ENCODE measurements at places on chromosomes 3 and 15.

- no peak for DNase-seq
Measured at GRCh38 chr3:43155464-43156121, 49.7 kb upstream of the POMGNT2 start.

DNA sequence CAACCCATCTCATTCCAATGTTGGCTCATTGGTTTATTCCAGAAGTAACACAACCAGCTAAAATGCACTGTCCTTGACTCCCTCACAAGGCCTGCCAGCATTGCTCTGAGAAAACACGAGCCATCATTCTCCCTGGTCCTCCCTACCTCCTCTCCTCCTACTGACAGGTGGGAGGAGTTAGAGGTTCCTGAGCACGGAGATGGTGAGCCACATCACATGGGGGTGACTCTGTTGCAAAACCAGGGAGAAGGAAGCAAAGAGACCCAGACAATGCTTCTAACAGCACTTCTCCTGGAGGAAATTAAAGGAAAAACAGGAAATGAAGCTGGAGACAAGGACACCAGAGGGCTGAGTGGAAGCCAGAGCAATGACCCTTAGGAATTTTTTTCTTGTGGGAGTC, 667.4 kb downstream of the NTRK3 start:
- no peak for DNase-seq

DNA sequence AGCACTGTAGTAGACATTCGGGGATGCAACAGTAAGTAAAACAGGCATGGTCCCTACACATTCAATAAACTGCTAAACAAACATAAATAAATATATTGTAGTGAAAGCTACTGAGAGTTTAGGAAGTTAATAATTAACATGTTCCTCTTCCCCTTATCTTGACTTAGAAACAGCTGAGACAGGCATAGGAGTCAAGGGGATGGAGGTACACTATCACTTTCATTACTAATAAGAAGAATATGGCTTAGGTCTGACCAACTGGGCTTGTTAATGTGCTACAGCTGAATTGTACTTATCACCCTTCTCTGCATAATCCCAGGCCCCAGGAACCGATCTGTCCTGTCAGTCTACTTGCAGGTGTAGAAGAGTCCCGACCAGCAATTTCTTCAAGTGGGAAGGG, 116.3 kb upstream of the DAZL start:
- no peak for DNase-seq

- no peak for DNase-seq
Measured at GRCh38 chr3:6867269-6867668, 6.4 kb downstream of the GRM7 start.

DNA sequence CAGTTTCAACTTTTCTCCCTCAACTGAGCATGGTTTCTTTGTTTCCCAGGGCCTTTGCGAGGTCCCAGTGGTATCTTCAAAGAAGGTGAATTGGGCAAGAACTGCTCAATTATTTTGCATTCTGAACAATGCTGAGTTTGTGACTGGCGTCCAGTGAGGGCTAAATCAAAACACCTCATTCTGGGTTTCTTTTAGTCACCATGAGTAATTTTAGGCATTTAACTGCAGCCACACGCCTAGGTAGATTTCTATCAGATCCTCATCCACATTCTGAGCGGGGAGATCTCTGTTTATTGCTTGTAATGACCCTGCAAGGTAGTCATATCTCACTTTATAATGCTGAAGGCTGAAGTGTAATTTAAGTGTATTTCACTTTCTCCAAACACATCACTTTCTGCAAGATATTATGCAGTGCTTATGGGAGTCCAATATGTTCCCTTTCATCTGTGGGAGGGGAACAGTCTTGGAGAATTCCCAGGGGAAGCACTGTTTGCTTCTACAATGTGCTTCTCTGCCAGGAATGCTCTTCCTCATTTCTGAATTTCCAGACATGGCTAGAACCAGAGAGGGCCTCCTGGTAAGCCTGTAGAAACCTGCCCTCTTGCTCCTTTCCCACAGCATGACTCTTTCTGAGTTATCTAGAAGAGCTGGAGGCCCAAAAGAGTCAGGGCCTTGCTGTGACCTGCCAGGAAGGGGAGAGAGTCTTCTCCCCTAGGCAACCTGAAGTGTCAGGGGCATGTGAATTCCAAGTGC, 91.7 kb downstream of the FRMD4B start:
- peak; percentile 58 for DNase-seq

DNA sequence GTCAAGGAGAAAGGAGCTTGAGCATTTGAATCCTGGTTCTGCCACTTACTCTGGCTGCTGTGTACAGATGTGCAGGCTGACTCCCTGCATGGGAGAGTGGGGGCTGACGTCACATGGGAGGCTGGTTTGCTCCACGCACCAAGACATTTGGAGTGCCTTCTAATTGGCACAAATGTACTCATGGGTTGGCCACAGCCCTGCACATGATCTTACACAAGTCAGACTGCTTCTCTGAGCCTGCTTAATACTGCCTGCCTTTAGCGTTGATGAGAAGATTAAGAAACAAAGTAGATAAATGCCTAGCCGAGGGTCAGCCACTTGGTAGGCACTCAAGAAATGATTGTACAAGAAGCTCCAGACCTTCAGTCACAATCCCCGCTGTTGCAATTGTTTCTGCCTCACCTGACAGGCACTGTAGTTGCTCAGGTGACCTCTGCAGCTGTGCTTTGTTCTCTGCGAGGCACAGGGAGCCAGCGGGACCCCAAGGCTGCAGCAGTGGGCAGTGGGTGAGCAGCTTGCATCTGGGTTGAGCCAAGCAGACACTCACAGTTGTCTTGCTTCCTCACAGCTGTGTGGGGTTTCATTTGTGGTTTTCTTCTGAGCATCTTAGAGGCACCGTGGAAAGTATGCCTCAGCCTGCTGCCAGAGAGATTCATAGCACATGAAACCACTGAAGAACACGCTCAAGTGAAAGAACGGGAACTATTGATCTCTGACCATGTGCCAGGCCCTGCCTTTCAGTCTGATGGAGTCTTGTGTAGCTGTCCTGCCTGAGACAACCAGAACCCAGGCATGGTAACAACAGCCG, 33.1 kb downstream of the GRK7 start:
- no peak for DNase-seq

DNA sequence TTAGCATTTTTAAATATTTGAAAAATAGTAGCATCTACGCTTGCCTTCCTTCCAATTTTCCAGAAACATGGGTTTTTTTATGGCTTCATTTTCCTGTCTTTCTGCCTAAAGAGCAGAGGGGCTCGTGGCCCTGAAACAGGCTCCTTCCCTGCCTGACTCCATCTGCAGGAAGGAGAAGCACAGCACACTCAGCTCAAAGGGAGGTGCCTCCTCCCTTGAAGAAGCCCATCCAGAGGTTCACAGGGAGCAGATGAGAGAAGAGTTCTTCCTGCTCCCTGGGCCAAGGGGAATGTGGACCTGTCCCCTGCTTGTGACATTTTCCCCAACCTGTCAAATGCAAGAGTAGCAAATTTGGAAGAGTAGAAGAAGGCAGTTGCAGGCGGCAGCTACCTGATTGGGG, 55.8 kb downstream of the BBX start:
- no peak for DNase-seq

DNA sequence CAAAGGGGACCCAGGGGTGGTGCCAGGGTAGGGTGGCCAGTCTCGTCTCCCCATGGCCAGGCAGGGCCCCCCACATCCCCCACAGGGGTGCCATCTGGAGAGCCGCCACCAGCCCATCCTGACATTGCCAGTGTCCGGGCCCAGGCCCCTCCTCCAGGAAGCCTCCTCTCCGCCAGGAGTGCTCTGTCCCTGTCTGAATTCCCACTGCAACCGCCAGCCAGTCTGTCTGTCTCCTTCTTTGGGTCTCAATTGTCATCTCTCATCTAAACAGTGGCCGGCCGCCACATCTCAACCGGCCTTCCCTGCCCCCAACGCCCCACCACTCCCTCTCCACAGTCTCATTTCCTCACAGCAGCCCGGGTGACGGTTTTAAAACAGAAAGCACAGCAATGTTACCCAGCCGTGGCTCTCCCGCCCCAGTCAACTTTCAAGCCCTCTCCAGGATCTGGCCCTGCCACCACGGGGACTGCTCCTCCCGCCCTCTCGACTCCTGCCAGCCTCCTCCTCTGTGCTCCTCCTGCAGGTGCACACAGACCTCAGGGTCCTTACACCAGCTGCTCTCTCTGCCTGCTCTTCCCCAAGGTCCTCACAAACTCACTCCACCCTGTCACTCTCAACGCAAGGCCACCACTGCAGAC, 57.0 kb downstream of the IQSEC1 start:
- DNase-seq, result no peak

GRCh38 chr3:34183114-34183513, 384.7 kb downstream of the PDCD6IP start:
- no peak for DNase-seq

DNA sequence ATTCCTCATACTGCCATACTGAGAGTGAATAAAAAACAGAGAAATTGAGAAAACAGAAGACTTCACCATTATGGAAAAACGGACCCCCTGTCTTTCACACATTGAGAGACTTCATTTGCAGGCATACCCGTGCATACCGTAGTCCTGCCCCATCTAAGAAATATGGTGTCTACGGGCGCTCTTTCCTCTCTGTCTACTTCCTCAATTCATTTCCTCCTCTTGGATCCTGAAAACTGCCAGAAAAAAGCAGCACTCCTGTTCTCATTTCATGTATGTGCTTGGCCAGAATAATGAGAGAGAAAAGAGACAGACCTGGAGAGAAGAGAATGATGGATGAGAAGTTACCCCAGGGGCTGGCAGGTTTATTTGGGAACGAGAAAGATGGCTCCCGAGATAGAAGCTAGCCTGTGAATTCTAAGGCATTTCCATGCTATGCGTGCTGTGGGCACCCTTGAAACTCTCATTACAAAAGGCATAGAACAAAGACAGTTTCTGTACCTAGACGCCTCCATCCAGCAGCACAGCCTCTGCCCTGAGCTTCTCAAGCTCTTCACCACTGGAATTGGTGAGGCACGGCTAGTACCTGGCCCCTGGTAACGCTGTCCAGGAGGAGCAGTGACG, 62.5 kb upstream of the EPHB3 start:
- no peak for DNase-seq

GRCh38 chr3:38101811-38102443, 35.0 kb downstream of the ACAA1 start:
- DNase-seq, result no peak

DNA sequence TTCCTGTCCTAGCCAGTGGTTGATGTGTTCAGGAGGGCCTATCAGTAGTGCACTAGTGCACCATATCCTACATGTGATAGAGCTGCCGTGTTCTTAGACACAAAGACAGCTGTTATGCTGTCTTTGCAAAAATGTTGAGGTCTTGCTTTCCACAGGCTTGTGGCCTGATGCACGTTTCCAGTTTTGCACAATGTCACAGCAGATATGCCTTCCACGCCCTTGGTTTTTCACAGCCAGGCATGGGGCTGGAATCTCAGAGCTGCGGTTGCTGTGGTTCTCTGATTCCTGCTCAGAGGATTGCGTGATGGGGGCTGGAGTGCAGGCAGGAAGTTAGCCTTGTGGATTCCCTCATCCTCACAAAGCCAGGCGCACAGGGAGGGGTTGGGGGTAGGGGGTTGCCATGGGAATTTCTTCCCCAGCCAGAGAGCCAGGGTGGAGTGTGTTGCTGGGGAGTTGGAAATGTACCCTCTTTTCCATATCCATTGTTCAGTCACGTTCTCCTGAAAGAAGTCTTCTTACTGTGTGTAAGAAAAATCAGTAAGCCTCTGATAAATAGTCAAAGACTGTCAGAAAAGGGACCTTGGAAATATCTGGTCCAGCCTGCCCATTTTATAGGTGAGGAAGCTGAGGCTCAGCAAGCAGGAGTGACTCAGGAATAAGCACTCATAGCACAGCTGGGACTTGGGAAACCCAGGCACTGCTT, 79.4 kb downstream of the SMAD3 start:
- no peak for DNase-seq

- DNase-seq, result no peak
Measured at GRCh38 chr3:184073621-184074020, 20.8 kb downstream of the HTR3C start.

GRCh38 chr3:157859541-157859940, 246.7 kb downstream of the SHOX2 start:
- no peak for DNase-seq

GRCh38 chr3:164375538-164375937, 702.8 kb downstream of the SI start:
- DNase-seq, result no peak

- DNase-seq, result no peak
Measured at GRCh38 chr3:114624571-114625181, 330.8 kb downstream of the TIGIT start.

- DNase-seq, result no peak
Measured at GRCh38 chr3:27729748-27730611, 7.9 kb upstream of the EOMES start.

DNA sequence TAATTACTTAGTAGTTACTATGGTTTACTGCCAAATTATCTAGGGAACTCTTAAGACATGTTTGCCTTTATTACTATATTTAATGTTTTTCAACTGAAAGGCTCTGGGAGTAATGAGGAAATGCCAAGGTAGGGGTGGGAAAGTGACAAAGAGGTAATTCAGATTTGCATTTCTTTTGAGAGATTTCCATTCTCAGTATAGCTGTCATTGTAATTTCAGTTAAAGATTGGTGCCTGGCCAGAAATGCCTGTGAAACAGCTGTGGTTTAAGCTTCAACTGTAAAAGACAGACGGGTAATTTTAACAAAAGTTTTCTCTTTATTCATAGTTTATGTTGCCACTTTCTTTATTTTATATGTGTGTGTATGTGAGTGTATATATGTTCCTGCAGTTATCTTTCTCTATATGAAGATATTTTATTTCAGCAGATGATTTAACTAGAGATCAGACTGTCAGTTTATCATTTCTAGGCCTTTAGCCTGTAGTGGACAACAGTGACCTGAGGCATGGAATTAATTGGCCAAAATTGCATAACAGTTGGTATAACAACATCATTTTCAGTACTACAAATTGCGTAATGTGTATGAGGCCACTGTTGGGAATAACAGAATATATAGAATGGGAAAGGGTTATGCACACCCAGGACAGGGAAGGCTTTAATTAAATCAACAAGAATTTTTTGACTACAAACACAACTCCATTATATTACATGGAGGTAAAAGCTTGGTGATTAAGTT, 119.0 kb downstream of the BBX start:
- DNase-seq, result no peak

DNA sequence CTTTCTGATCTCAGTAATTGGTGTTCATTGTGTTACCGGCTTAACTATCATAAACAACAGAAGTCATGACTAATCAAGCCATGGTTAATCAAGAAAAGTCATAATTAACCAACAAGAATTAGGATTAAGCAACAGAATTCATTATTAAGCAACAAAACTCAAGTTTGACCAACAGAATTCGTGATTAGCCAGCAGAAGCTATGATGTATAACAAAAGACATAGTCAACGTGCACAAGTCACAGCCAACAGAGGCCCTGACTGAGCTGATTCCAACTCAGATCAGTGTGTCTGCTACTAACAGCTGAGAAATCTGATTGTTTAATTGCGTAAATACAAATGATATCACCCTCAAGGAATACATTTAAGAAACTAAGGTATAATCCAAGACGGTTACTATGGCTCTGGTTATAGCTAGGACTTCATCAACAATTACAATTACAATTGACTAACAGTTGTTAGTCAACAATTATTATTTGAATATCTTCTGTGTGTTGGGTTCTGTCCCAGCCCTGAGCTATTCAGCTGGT, 67.7 kb downstream of the RARB start:
- no peak for DNase-seq

GRCh38 chr15:48644827-48645557, 517 bp downstream of the FBN1 start:
- DNase-seq, result peak; percentile 62

- peak; percentile 76 for DNase-seq
Measured at GRCh38 chr15:40333922-40334492, 6.7 kb downstream of the CCDC9B start.

All from NCI-H2171 (cell line).